Mammary epithelial cell (primary cell): ENCODE measurements at places on chromosomes 7 and 10. TPM values are rescaled to one million over a fixed set of nuclear protein-coding genes. Genes with fewer than 3 reads are reported as not detected.

Gene OPN1SW
- not detected for total RNA-seq

Gene THSD7A
- not detected for total RNA-seq

Gene PRPS1L1
- total RNA-seq: not detected in 2 replicates

Gene ERLIN1
- total RNA-seq: 39.5 and 44.3 TPM in 2 replicates

Gene FXYD4
- total RNA-seq: not detected

Gene CLDN3
- not detected in 2 replicates for total RNA-seq

Gene PLAU
- total RNA-seq: 85.7 TPM

Gene AKR1D1
- total RNA-seq: not detected

Gene TDRD1
- not detected in 2 replicates for total RNA-seq

Gene CPA2
- total RNA-seq: 0.38 TPM in 1 of 2 replicates, not detected in the other

Gene AEBP1
- total RNA-seq: 16.7 TPM

Gene GDF2
- total RNA-seq: not detected in 2 replicates

Gene EFCAB10
- not detected in 2 replicates for total RNA-seq

Gene TWIST1
- total RNA-seq: 2.3 and 4.0 TPM in 2 replicates

Gene COBL
- total RNA-seq: 3.0 TPM

Gene GHRHR
- total RNA-seq: not detected

Gene PTCD1
- 7.2 TPM for total RNA-seq

Gene IL15RA
- 1.2 and 1.8 TPM in 2 replicates for total RNA-seq

Gene ADAMTS14
- 0.50 TPM for total RNA-seq

Gene COL13A1
- 1.3 TPM for total RNA-seq

Gene RAB19
- total RNA-seq: 1.3 TPM

Gene PNLIP
- total RNA-seq: not detected in 2 replicates

Gene SEMA3A
- total RNA-seq: 4.4 and 12.8 TPM in 2 replicates

Gene CNPY1
- total RNA-seq: 0.16 TPM in 1 of 2 replicates, not detected in the other

Gene TRIM56
- total RNA-seq: 26.6 and 30.8 TPM in 2 replicates

Gene MRC1
- not detected in 2 replicates for total RNA-seq

Gene AKR1C8
- total RNA-seq: not detected in 2 replicates
